CD4-positive, alpha-beta T cell treated with Interleukin-4 for 4 hours (primary cell): ENCODE measurements at places on chromosomes 3 and 15.

DNA sequence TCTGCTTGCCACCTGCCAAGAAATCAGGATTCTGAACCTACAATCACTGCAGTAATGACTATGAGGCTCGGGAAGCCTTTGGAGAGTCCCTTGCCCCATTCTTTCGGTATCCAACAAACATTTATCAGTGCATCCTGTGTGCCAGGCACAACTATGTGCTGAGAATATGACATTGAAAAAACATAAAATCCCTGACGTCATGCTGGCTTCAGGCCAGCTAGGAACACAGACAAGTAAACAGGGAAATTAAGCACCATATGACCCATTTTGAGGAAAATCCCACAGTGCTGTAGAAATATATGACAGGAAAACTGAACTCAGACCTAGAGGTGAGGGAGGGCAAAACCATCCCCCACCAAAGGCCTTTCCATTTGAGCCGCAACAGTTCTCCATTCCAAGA, 34.1 kb upstream of the DET1 start:
- no peak for DNase-seq

GRCh38 chr3:12288182-12289129, at the start of gene PPARG:
TSS of gene PPARG (plus strand) at chr3:12289070. CDS start at chr3:12379712, 90,642 bp downstream.
- no peak for DNase-seq

GRCh38 chr3:127646501-127647046, 17.6 kb downstream of the PODXL2 start:
- no peak for DNase-seq

DNA sequence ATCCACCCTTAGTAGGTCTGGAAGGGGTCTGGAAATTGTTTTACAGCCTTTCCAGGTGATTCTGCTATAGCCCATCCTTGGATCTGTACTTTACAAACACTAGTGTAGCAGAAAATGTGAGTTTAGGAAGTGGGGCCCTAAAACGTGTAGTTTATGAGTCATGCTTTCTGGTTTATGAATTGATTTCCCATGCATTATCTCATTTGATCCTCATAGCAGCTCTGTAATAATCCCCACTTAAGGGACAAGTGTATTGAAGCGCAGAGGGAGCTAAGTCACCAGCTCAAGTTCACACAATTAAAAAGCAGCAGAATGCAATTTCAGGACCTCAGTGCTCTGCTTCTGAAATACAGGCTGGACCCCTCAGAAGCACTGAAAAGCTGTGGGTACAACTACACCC, 22.7 kb upstream of the STARD5 start:
- DNase-seq = no peak

DNA sequence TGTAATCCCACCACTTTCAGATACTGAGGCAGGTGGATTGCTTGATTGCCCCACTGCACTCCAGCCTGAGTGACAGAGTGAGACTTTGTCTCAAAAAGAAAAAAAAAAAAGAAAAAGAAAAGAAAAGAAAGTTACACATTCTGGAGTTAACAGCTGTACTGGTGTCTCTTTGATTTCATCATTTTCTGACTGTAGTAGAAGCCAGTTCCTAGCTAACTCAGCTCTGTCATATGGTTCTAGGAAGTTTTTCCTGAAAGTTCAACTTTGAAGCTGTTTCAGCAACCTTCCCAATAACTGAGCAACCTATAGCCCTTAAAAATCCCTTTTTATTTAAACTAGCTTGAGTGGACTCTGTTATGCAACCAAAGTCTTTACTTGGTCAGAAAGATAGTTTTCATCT, 104.6 kb upstream of the STRIT1 start:
- no peak for DNase-seq

DNA sequence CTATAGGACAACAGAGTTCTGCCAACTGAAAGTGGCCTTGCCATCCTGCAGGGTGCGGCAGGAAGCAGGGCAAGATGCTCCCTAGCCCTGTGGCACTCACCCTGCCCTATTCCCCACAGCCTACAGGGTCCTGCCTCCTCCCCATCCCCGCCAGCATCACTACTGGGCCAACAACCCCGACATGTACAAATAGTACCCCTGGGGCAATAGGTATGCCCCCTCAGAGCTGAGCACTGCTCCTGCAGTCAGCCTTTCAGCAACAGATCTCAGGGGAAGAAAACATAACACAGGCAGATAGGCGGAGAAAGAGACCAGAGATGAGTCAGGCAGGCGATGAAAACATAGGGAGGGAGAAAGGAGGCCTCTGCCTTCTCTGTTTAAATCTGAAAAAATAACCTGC, 74.7 kb downstream of the XXYLT1 start:
- DNase-seq = no peak

DNA sequence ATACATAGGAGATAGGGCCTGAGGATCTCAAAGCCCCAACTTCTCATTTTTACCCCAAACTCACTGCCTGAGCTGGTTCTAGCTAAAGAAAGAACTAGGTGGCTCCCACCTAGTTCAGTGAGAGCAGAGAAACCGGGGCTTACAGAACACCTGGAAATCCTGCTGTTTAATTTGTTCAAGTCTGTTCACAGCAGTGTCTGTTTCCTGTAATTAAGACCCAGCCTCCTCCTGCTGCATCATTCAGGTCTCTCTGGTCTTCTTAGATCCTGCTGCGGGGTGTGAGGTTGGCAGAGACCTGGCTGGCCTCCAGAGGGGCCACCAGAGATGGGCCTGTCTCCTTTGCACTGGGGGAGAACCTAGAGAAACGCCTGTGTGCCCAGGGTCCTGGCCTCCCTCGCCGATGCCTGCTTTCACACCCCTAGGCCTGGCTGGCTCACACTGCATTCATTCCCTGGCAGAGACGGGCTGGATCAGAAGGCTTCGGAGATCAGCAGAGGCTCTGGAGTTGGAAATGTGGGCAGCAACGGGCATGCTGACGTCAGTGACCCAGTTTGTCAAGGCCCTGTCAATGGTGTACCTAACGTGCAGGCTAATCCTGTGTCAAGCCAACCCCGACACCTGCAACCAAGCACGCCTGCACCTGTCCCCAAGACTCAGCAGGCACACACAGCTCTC, 4.9 kb upstream of the CHRNA3 start:
- DNase-seq = no peak

- DNase-seq = no peak
These were observed 19.6 kb downstream of the ZIC1 start for GRCh38 chr3:147428754-147429153.

GRCh38 chr3:158841387-158841786, 39.5 kb downstream of the MFSD1 start:
- no peak for DNase-seq

DNA sequence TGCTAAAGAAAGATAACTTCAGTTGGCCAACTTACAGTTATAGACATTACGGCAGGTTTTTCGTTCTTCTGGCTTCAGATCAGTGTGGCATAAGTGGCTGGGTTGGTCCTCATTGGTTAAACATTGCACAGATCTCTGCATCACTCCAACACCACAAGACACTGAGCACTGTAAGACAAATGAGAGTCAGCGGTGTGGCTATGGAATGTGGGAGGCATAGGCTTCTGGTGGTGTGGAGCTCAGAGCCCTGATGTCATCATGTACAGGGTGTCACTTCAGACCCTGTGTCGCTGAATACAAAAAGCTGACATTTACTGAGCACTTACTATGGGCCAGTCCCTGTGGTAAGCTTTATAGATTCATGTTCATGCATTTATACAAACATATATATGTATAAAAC, 146.0 kb downstream of the ADAMTS9 start:
- DNase-seq = no peak

DNA sequence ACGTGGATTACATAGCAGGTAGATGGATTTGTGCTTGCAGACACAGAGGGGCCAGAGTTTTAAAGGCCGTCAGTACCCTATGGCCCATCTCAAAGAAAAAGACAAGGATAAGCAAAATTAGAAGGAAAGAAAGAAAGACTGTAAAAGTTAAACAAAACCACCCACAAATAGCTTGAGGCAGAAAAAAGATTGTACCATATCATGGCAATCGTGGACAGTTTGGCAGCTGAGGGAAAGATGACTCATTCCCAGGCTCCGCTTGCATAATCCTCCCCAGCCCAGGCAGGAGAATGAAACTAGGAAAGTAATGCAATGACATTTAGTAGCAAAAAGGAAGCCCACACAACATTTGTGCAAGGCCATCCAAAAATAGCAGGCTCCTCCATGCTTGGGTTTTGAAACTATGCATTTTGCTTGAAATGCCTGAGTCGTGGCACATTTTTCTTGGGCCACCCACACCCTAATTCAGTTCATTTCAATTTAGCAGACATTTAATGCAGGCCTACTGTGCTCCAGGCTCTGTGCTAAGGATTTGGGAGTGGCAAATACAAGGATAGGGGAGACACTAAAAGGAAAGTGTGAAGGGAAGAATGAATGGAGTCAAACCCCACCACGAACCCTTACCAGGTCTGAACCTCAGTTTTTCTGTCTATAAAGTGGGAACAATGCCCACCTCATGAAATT, 40.9 kb upstream of the SMAD3 start:
- DNase-seq = peak; percentile 10

DNA sequence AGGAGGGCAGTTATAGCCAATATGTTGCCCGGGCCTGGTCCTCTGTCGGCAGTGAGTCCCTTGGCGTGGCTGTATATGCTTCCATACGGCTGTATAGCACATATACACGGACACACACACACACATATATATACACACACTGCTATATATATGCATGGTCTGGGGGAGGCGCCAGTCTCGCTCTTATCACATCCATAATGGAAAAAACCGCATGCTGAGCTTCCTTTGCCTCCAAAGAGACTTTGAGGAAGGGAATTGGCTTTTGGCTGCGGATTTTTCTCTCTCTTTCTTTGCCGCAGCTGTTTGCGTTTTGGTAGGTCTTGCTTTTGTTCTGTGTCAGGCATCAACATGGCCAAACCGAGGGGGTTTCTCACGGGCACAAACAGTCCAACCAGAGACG, 11.3 kb upstream of the TMEM115 start:
- DNase-seq = no peak

DNA sequence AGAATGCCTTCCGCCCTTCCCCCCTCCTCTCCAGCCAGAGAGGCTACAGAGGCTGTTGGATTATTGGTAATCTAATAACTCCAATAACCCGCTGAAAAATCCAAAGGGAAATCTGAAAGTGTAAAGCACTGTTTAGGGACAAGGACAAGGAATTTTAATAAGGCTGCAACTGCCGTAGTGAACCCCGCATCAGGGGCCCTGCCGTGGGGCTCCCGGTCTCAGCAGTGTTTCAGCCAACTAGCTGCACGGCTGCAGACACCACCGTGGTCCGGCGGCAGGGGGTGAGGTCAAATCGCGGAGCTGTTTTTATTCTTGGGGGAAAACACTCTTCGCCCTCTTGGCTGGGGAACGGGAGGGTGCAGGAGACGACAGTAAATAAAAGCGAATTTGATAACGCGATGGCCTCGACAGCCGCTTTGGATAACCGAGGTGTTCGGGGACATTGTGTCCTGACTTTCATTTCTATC, 6.1 kb downstream of the BCL6 start:
- DNase-seq = peak; percentile 9

DNA sequence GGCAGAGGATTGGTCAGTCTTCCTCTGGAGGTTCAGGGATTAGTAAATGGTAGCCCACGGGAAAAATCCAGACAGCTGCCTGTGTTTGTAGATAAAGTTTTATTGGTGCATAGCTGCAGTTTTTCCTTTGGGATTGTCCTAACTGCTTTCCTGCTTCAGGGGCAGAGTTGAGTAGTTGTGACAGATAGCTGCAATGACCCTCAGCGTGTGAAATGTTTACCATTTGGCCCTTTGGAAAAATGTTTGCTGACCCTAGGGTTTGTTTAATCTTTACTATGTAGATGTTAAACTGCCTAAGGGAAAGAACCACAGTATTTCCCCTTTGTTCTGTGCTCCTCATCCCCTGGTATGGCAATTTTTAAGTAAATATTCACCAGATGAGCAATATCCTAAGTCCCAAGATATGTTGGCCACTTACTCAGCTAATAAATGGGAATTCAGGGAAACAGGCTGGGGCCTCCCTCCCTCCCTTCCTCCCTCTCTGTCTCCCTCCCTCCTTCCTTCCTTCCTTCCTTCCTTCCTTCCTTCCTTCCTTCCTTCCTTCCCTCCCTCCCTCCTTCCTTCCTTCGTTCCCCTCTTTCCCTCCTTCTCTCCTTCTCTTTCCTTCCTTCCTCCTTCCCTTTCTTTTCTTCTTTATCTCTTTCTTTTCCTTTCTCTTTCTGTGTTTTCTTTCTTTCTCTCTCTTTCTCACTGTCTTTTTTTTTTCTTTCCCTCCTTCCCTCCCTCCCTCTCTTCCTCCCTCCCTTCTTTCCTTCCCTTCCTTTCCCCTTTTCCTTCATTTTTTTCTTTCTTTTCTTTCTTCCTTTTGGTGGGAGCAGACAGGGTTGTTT, 234.6 kb upstream of the BHLHE40 start:
- no peak for DNase-seq

- no peak for DNase-seq
These were observed 68.8 kb downstream of the CTNNB1 start for GRCh38 chr3:41267975-41268640.

- DNase-seq = peak; percentile 62
These were observed 3.3 kb downstream of the ARL6IP5 start for GRCh38 chr3:69088063-69088462.

DNA sequence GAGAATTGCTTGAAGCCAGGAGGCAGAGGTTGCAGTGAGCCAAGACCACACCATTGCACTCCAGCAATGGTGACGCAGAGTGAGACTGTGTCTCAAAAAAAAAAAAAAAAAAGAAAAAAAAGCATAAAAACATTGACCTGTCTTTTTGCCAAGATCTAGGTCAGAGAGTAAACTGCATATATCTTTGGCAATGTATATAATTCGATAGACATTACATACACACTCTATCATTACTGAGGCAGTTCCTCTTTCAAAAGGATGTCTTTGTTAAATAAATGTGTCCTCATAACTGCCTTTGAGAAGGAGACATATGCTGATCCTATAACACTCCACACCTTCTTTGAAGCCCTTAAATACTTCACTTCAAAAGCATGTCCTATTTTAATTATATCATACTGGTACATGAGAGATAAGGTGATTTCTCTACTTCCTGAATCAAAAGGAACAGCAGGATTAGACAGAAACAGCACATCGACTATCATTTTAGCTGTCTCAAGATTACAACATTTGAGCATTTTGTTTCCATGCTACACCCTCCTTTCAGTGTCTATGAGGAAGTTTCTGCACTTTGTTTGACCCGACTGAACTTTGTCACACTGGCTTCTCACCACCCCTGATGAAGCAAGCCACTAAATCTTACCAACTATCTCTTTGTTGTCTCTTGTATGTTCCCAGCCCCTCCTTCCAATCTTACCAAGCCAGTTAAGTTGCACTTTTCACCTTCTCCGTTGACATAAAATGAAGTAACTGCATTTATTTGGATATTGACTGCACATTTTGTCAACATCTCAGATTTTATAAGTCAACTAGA, 335.8 kb downstream of the MECOM start:
- no peak for DNase-seq

GRCh38 chr3:76646921-76647562, 392.9 kb upstream of the ROBO2 start:
- DNase-seq = no peak

- no peak for DNase-seq
These were observed 31.6 kb upstream of the ZNF770 start for GRCh38 chr15:35019404-35020327.

DNA sequence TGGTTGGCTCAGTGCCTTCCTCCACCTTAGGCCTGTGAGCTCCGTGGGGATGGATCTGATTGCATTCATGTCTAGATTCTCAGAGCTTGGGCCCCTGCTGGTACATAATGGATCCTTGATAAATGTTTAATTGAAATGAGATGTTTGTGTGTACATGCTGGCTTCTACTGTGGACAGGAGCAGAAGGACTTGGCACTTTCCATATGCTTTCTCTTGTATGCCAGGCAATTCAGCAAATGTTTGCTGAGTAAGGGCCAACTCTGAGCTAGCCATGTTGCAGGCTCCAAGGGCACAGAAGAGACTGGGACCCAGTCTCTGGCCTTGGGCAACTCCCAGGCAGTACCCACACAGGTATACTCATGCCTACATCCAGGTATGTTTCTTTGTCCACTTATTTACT, 67.0 kb downstream of the RAB11A start:
- DNase-seq = no peak
